ENCODE measurements at places on chromosomes 11 and 22.

DNA sequence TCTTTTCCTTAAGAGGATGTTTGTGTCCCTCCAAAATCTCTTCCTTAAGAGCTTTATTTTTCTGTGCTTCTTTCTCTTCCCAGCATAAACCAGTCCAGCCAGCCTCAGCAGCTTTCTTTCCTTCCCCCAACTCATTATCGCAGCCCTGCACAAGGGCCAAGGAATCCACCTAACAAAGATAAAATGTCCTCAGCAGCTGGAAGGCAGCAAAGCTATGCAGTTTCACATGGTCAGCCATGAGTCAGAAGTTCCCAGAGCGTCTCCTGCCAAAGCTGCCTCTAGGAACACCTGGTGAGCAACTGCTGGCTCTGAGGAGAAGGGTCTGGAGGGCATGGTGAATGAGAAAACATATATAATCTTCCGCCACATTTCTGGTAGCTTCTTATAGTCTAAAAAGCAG, 45.3 kb upstream of the HMGXB4 start:
- peak; percentile 14 for DNase-seq

DNA sequence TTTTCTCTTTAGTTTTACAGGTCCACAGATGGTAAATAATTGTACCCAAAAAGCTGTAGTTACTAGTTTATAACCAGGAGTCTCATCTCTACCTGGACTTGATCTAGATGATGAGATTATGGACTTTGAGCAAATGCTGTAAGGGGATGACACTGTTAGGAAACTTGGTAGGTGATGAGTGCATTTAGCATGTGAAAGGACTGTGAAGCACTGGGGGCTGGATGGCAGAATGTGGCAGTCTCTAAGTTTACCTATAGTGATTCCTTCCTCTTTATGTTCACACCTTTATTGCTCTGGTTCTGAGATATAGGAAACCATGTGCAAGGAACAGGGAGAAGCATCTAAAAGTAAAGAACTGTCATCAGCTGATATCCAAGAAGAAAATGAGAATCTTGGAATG, 230.7 kb upstream of the CHORDC1 start:
- no peak for DNase-seq

DNA sequence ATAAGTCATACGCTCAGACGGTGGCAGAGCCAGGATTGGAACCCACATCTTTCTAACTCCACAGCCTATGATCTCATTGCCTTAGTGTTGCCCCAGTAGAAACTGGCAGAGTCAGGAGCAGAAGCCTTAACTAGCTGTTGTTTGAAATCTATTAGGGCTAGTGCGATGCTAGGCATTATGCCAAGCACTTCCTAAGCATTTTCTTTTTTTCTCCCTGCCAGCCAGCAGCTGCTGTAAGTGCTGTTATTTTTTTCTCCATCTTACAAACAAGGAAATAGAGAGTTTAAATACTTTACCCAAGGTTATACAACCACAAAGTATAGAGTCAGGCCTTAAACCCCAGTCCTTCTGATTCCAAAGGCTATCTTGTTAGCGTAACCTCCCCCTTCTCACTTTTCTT, 161.0 kb upstream of the SORL1-AS1 start:
- no peak for DNase-seq

- no peak for DNase-seq
These were observed 106.8 kb downstream of the CCDC83 start for GRCh38 chr11:85961930-85962363.

DNA sequence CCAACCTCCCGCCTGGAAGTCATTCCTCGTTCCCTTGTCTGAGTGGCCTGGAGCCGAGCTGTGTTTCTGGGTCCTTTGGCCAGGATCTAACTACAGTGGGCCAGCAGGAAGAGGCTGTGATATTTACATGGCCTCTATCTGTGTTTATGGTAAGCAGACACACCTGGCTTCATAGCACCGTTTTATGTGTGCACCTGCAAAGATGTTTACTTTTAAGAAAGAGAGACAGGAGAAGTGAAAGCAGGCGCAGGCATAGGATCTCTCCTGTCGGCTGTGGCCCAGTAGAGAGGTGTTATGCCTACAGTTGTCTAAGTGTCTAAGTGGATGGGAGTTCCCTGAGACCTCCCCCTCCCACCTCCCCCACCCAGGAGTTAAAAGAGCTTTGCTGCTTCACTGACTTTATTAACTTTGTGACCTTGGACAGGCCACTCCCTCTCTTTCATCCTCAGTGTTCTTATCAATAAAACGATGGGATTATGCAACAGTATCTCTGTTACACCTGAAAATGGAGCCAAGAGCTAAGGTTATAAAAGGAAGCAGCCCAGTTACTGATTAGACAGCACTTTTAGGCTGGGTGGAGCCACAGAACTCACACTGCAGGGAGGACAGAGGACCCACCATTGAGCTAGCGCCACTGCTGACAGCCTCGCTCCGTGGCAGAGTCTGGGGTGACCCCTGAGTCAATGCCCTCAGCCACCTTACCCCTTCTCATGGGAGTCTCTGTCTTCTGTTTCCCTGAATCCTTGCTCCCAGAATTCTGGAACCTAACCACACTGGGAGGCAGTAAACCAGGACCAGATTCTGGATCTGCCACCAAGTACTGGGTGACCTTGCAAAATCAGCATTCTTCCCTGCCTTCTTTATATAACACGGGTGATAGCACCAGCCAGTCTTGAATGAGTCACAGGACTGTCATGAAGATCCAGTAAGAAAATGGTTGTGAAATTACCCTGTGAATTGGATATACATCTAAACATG, 22.0 kb downstream of the ST14 start:
- DNase-seq = peak; percentile 88

DNA sequence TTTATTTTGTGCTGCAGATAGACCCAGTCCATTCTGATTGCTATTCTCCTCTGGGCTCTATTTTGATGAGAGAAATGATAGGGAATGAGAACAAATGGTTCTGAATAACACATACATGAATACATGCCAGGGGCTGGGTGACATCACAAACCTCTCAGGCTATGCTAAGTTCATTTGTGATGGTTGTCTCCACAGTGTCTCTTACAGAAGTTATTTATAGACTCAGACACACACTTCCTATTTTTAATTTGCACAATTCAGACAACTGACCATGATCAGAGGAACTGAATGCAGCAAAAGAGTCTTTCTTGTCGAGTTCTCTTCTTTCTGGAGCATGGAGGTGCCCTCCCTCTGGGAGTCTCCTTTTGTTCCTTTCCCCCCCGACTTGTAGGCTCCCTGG, 991.7 kb downstream of the OPCML start:
- no peak for DNase-seq

- DNase-seq = no peak
These were observed 62.8 kb downstream of the PRDM11 start for GRCh38 chr11:45209000-45209879.

DNA sequence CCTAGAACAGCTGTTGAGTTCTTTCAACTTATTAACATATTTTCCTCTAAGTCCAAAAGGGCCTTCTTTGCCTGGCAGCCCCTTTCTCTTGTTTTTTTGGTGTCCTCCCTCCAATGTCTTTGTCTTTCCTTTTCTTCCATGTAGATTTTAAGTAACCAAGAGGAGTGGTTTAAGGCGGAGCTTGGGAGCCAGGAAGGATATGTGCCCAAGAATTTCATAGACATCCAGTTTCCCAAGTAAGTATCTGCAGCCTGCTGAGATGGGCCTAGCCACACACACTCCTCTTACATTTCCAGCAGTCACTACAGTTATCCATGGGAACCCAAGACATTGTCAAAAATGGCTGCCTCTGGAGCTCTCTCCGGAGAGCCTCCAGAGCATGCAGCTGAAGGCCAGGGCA, 4.5 kb upstream of the TMA7B start:
- DNase-seq = no peak

DNA sequence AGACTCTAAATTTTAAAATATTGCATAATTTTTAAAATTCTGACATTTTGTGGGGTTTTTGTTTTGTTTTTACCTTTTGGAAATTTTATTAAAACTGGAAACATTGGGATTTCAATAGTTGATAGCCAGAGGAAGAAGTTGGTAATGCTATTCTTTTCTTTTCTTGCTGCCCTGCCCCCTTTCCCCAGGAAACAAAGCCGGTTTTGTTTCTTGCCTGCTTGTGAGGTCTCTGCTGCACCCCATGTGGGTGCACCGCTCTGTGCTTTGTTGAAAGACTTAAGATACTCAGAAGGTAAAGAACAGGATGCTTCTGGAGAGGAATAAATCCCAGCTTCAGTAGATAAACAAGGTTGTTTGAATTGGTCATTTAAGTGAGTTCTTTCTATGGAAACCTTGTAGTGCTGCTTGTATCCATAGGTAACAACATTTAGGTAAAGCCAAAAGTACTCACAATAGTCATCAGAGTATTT, 87.5 kb downstream of the YAP1 start:
- no peak for DNase-seq

- no peak for DNase-seq
These were observed 2.6 kb upstream of the SART1 start for GRCh38 chr11:65958774-65959420.

DNA sequence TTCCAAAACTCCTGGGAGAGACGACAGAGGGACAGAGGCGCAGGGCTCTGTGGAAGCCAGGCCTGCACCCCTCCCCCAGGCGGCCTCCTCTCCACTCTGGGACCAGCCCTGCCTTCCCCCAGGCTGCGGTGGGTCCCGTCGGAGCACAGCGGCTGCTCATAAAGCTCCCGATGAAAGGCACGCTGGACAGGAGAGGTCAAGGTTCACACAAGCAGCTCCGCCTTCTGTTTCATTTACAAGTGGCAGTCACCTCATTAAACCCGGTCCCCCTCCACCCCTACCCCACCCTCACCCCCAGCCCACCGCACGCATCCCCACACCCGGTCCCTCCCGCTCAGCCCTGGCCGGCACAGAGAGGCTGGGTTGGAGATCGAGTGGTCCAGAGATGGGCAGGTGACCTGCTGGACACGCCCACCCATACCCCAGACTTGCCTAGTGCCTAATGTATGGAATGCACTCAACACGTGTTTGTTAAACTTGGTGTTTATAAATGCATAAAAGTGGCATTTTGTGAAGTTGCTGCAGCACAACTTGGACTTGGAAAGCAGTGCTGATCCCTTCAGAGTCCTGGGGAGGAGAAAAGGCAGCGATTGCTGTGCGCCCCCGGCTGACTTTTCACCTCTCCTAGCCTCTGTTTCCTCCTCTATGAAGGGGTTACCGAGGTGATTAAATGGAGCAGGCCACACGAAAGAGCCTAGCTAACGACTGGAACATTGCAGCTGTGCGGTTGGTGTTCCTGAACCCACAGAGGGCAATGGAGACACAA, 26.0 kb downstream of the RPUSD4 start:
- DNase-seq = no peak

DNA sequence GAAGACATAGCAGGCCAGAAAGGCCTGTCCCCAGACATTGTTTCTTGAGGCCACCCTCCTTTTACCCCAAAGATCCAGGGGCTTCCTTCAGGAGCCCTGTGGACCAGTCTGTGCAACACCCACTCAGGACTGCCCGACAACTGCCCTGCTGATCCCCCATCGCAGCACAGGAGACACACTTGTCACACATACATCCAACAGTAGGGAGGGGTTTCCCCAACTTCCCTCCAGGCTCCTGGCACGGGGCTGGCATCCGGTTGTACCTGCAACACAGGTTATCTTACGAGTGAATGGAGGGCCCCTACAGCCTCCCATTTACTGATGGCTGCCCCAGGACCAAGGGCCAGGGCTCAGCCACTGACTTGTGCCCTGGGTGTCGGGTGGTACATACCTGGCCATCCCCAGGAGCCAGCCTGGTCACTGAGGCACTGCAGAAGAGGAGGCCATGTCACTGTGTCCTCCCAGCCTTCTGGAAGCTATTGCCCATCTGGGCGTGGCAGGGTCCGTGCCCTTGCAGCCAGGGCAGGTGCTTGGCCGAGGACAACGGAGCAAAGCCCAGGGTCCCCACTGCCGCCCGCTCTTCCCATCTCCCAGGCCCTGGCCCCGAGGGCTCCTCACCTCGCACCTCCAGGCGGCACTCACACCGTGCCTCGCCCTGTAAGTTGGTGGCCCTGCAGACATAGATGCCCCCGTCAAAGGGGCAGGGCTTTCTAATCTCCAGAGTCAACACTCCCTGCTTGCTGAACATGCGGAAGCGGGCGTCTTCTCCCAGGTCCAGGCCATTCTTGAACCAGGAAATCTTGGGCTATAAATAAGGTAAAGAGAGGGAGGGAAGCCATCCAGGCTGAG, 20.8 kb downstream of the MYBPC3 start:
- DNase-seq = no peak

DNA sequence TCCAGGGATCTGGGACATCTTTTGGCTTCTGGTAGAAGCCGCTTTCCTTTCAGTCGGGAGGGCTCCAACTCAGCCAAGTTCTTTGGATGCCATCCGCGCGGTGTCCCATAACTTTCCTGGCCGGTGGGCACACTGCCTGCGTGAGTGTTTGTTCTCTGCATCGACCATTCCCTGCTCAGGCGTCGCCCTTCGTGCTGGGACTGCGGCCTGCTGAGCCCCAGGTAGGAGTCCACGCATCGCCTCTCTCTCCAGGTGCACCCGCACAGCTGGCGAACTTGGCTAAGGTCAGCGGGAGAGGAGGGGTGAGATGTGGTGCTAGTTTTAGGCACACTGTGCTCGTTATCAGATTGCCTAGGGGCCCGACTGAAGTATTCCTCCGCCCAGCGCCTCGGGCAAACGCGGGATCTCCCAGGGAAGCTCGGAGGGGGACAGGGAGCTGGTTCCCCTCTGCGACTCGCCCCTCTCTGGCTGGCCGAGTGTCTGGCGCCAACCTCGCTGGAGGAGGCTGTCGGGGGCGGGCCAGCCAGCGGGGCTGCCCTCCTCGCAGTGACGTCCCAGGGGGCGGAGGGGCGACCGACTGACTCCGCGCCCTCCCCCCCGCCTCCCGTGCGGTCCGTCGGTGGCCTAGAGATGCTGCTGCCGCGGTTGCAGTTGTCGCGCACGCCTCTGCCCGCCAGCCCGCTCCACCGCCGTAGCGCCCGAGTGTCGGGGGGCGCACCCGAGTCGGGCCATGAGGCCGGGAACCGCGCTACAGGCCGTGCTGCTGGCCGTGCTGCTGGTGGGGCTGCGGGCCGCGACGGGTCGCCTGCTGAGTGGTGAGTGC, at the start of gene LAYN:
Gene LAYN (plus strand): TSS at position 607 of the 823 bp plus-strand sequence. CDS start 124 bp downstream, at position 731.
- DNase-seq = peak; percentile 93

GRCh38 chr11:61080986-61081590, 21.2 kb upstream of the CD5 start:
- no peak for DNase-seq

- no peak for DNase-seq
These were observed 174.2 kb downstream of the BUD13 start for GRCh38 chr11:116598556-116598955.

DNA sequence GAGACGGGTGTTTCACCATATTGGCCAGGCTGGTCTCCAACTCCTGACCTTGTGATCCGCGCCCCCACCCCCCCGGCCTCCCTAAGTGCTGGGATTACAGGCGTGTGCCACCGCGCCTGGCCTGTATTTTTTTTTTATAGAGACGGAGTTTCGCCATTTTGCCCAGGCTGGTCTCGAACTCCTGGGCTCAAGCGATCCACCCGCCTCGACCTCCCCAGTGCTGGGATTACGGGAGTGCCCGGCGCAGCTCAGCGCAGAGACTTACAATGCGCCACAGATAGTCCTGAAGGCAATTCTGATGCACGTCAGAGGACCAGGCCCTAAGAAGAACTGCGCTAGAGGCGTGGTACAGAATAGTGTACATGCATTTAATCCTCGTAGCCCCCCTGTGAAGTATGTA, 587 bp upstream of the VPS51 start:
- no peak for DNase-seq
